ENCODE measurements at places on chromosomes 2 and 18.
A peak's percentile ranks its signal among the peaks of the same experiment; 100 is the strongest.

- no peak for ATAC-seq
Measured at GRCh38 chr18:42445359-42445758, 490.3 kb downstream of the PIK3C3 start.

DNA sequence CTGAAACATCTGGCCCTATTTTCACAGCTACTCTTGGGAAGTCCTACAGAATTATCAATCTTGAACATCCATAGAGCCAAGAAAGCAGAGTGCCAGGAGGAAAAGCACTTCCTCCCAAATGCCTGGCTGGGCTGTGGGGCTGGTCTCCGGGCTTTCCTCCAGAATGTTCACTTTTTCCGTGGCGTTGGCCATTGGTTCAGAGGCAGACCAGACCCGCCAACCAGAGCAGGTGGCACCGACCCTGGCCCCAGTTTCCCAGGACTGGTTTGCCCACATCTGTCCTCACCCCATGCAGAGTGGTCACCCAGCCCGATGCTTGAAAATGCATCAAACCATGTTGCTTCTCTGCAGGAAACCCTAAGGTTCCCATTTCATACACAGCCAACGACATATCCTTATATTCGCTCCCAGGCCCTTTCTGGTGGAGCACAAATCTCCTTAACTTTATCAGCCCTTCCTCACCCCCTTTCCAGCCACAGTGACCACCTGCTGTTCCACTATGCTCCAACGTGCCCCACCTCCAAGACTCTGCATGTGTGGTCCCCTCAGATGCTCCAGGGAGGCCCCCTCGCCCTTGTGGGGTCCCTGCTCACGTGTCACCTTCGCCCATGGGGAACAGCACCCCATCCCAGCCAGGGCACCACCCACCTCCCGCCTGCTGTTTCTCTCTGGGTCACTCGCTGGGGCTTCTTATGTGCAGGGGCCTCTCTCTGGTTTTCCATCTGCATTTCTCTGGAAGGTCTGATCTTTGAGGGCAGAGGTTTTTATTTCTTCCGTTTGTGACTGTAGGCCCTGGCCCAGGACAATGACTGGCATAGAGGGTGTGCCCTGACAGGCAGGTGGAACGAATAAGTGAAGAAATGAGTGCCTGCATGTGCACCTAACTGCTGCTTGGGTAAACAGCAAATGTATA, 92.9 kb downstream of the PXDN start:
- no peak for ATAC-seq

GRCh38 chr18:55166260-55166598, 207.0 kb upstream of the CCDC68 start:
- ATAC-seq, result no peak

DNA sequence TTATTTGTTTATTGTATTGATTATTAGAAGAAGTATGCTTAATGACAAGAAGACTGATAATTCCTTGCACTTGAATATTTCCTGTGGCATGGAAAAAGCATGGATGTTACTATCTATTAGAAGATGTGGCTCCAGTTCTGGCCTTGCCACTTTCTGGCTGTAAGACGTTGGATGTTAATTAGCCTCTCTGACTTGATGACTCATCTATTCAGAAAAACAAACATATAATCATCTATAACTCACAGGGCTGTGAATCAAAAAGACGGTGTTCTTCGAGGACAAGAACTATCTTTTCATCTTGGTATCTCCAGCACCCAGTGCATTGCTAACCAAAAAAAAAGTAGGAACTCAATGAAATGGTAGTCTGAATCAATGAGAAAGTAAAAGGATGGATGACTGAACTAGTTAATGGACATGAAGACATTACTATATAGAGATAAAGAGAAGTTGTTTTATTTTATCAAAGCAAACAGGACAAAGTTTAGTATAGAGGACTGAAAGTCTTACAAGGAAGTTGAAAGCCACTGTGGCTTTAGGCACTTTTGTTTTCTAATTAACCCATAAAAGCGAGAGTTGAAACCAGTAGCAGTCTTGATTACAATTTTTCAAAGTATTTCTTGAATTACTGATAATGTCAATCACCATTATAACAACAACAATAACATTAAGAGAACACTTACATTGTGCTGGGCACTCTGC, 145.3 kb downstream of the RND3 start:
- ATAC-seq, result no peak

GRCh38 chr2:30684026-30684425, 123.2 kb downstream of the CAPN13 start:
- no peak for ATAC-seq

DNA sequence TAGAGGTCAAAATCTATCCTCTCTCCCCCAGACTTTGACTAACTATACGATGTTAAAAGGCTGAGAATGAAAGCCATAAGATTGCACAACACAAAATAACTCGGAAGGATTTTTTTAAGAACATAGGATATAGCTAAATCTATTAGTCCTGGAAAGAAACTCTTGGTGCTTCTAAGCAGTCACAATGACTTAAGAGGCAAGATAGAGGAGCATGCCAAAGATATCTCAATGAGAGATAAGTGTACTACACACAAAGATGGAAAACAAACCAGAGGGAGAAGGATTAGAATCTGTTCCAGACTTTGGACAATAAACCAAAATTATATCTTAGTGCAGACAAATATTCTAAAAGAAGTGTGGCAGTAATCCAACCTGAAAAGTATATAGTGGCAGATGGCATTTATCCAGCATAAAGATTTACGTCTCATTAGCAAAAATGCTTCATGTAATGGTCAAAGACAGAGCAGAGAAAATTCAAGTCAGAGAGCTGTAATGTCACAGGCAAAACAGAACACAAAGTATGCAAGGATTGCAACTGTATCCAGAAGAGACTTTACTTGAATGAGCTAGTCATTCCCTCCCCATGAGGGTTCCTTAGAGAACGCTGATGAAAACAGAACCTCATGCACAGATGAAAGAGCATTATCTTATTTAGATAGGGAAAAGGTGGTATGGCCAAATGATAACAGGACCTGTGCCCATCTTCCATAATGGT, 28.8 kb upstream of the EVA1A start:
- ATAC-seq, result no peak

- ATAC-seq, result no peak
Measured at GRCh38 chr2:127182626-127183458, 37.3 kb downstream of the CYP27C1 start.

- ATAC-seq, result no peak
Measured at GRCh38 chr2:221500501-221501209, 71.4 kb downstream of the EPHA4 start.

DNA sequence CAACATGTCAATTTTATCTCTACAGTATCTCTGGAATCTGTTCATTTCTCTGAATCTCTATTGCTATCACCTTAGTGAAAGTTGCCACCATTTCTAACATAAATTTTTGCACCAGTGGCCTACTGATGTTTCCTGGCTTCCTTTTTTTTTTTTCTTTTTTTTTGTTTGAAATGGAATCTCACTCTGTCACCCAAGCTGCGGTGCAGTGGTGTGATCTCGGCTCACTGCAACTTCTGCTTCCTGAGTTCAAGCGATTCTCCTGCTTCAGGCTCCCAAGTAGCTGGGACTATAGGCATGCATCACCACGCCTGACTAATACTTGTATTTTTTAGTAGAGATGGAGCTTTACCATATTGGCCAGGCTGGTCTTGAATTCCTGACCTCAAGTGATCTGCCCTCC, 35.1 kb downstream of the KCNJ13 start:
- ATAC-seq, result no peak

DNA sequence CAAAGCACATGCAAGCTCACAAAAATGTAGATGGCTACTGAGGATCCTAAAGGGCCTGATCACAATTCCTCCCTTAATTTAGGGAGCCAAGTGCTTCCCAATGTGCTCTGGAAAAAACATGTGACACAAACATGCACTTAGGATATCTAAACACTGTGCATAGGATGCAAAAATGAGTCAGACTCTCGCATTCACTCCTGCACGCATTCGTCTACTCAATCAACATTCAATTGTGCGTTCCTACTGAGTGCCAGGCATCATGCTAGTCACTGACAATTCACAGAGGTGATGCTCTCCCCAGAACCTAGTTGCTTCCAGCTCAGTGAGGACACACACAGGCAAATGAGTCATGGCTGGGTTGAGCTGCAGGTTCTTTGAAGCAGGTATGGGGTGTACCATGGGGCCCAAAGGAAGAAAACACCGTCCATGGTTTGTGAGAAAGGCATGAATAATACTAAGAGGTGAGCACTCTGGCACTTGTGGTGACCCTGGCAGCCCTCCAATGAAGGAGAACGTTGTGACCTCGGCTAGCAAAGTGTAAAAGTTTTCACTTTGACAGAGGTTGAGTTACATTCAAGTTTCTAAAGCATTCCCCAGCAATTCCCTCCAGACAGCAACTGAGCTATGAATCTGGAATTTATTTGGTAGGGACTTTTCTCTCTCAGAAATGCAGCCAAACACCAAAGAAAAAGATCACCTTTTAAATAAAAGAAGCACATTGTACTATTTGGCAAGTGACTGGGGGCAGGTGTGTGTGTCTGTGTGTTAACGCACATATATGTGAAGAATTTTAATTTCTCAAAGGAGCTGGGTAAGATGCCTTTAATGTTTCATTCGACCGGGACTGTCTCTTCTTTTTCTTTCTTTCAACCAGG, 173.3 kb downstream of the ALPK2 start:
- ATAC-seq, result peak; percentile 69

GRCh38 chr2:100818606-100819369, 1.2 kb upstream of the NPAS2 start:
- peak; percentile 39 for ATAC-seq

DNA sequence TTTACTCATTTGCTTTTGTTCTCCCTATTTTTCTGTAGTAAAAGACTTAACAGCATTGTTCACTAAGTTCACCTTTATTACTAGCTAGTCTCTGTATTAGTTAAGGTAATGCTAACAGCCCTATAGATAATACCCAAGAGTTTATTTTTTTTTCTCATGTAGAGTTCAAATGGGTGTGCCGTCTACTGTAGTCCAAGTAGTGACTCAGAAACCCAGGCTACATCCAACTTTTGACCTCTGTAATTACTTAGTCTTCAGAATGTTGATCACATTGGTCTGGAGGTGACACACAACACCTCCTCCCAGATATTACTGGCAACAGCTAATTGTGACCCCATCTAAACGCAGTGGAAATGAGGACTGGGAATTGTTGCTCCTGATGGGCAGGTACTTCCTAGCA, 7.7 kb downstream of the COQ10B start:
- ATAC-seq, result peak; percentile 96
